Stimulated activated CD8-positive, alpha-beta memory T cell treated with anti-CD3 and anti-CD28 coated beads, Interleukin-7, amount 100 ng/mL, for 1 hour (primary cell): ENCODE measurements at places on chromosomes 7 and 10.

GRCh38 chr7:152115021-152115718, 89.7 kb downstream of the GALNT11 start:
- DNase-seq: no peak

GRCh38 chr7:2159176-2159520, 73.6 kb downstream of the MAD1L1 start:
- DNase-seq: no peak

GRCh38 chr7:142506601-142507000, 242.7 kb upstream of the PRSS1 start:
- DNase-seq: no peak

- no peak for DNase-seq
These were observed 159.2 kb downstream of the RGS10 start for GRCh38 chr10:119383174-119383856.

DNA sequence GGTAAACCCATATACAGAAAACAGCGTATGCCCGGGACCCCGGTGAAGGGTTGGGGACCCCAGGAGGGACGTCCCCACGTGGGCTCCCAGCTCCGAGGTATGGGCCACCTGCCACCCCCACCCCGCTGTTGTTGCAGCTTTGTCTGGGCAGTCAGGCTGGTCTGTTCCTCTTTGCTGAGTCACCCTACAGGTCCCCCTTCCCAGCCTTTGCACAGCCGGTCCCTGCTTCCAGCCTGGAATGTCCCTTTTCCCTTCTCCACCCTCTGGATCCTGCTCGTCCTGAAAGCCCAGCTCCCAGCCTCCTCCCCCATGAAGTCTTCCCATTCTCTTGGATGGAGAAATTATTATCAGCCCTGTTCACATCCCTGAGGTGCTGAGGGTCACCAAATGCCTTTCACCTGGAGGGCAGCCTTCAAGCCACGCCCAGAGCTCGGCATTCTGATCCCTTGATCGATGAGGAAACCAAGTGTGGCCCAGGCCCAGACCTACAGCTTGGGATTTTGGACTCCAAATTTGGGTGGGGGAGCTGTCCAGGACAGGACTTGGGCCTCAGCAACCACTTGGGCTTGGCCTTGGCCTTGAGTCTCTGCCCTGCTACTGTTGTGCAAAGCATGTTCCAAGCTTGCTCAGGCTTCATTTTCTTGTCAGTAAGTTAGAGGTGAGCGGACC, 2.6 kb downstream of the CLDN4 start:
- DNase-seq: no peak

DNA sequence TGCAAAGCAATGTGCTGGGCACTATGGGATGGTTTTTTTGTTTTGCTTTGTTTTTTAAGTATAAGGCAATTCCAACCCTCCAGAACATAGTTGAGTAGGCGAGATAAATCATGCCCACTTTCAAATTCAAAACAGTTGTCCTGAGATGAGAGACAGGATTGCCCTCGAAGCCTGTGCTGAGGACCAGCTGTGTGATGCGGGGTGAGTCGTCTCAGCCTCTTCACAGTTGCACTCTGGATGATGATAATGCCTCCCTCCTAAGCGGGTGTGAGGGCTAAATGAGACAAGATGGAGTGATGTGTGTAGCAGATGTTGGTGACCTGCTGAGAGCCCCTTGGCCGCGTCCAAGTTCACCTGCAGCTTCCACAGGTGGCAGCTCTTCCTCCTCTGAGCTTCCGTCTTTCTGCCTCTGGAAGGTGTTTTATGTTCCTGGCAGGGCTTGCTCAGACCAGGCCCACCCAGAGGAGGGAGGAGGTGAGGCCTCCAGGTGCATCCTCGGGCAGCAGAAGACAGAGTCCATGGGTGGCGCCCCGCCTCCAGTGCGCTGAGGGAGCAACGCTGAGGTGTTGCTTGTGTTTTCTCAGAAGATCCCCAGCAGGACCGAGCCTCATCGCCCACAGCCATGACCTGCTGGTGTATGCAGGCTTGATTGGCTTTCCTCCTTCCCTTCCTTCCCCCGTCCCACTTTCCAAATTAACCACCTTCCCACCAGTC, 30.6 kb downstream of the ECHDC3 start:
- no peak for DNase-seq

DNA sequence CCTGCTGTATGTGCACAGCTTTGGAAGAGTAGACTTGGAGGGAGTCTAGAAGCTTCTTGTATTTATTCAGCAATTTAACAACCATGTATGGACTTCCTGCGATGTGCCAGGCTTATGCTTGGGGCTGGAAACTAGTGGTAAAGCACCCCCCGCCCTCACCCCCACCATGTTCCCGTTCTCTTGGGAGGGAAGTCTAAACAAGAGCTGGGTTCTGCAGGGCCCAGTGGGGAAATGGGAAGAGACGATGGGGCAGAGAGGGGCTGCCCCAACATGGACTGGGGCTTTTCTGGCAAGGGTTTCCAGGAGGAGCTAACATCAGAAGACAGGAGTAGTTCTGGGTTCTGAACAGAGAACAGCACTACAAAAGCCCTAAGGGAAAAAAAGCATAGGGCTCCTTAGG, 8.0 kb downstream of the RASSF4 start:
- DNase-seq: no peak

GRCh38 chr7:79893991-79894390, 240.6 kb upstream of the GNAI1 start:
- no peak for DNase-seq

- no peak for DNase-seq
These were observed 74.8 kb upstream of the GPR37 start for GRCh38 chr7:124840435-124840834.

DNA sequence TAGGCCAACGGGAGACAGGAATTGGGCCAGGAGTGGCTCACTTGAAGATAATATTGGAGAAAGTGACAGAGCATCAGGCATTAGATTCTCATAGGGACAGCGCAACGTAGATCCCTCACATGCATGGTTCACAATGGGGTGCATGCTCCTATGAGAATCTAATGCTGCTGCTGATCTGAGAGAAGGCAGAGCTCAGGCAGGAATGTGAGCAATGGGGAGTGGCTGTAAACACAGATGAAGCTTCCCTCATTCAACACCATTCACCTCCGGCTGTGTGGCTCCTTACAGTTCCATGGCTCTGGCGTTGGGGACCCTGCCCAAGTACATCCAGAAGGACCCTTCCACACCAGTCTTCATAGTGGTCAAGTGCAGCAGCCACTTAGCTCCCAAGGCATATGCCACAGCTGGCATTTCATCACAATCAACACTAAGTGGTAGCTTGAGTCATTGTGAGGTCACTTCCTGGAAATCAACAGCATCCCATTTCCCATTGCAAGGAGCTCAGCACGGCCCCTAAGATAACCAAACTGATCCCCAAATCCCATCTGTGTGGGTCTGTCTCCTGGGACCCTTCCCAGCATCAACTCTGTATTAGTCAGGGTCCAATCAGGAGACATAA, 174.5 kb downstream of the TPST1 start:
- DNase-seq: no peak

GRCh38 chr7:101370836-101371235, 8.2 kb downstream of the COL26A1 start:
- no peak for DNase-seq

DNA sequence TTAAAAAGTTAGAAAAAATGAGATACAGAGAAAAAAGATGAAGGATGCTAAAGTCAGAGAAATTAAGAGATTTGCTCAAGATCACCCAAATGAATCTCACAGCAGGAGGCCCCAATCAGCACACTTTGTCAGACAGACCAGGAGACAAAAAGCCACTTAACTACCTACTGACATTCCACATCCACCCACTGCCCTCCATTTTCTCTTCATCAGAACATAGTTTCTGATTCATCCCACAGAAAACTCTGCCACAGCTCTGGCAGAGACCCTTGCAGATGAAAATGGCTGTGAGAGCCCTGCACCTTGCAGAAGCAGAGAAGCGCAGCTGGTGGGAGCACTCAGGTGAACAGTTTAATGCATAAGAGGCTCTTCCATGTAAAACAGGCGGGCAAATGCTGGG, 26.6 kb downstream of the DGKI start:
- no peak for DNase-seq

- DNase-seq: no peak
These were observed 87.2 kb upstream of the PLPP4 start for GRCh38 chr10:120369856-120370276.

DNA sequence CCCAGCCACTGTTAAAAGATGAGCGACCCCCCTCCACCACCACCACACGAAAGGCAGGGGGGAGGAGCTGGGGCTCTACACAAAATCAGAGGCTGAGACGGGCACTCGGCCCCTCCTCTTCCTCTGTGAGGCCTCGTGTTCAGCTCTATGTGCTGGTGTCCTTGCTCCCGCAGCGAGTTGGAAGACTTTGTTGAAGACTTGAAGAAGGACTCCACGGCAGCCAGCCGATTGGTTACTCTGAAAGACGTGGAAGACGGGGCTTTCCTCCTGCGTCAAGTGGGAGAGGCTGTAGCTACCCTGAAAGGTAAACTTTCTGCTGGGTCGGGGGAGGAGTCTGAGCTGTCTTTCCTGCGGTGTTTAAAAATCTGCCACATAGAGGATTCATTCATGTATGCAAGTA, 203.7 kb downstream of the ARHGAP21 start:
- DNase-seq: no peak

DNA sequence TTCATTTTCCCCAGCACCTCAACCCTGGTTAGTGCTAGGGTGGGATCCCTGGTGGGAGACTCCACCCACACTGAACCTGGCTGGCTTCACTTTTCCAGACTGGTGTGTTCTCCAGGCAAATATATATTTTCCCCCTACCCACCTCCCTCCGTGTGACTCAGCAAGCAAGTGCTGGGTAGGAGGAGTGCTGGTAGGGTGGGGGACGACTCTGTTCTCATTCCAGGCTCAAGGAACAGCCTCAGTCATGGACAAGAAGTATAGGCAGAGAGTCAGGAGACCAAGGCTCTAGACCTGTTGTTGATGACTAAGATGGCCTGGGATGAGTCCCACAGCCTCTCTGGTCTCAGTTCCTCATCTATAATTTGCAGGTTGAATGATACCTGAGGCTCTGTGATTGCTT, 328.1 kb downstream of the KCNMA1 start:
- DNase-seq: no peak

GRCh38 chr10:60114765-60115586, 208.6 kb upstream of the CCDC6 start:
- DNase-seq: no peak

DNA sequence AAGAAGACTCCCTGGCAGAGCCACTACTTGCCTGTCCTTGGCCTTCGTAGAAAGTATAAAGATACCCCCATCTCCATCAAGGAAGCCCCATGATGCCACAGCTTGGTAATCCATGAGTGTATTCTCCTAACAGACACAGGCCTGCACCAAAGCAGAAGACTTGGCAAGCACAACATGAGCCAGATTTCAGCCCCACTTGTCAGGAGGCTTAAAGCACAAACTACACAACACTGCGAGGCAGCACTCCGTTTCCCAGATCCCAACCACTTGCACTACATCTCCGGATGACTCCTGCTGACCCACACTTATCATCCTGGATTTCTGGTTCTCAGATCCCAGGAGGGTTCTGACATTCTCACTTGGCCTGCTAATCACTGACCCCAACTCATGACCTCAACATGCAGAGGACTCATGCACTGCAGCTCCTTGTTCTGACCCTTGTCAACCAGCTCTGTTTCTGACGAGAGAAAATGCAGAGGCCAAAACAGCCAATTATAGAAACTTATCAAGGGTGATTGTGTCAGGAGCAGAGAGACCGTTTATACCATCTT, 100.8 kb downstream of the RELN start:
- DNase-seq: no peak

DNA sequence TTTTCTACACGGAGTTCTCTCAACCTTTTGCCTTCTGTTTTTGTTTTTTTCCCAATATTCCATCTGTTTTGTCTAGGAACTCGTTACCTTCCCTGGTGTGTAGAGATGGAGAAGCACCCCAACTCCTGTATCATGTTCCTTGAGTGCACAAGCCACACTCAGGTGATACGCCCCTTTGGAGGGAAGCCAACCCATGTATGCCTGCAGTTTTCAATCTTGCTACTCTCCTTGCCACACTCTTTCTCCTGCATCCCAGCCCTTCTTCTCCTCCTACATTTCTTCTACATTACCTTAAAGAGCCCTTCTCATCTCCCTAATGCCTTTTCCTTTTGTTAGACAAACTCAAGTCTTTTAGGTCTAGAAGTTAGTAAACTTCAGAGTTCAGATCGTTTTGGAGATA, 10.2 kb upstream of the SP4 start:
- no peak for DNase-seq

GRCh38 chr7:36047091-36047658, 105.9 kb upstream of the EEPD1 start:
- DNase-seq: no peak

- no peak for DNase-seq
These were observed 266.6 kb downstream of the PARD3 start for GRCh38 chr10:34548466-34548865.

- no peak for DNase-seq
These were observed 128.2 kb downstream of the KCNMA1 start for GRCh38 chr10:77509391-77509790.

DNA sequence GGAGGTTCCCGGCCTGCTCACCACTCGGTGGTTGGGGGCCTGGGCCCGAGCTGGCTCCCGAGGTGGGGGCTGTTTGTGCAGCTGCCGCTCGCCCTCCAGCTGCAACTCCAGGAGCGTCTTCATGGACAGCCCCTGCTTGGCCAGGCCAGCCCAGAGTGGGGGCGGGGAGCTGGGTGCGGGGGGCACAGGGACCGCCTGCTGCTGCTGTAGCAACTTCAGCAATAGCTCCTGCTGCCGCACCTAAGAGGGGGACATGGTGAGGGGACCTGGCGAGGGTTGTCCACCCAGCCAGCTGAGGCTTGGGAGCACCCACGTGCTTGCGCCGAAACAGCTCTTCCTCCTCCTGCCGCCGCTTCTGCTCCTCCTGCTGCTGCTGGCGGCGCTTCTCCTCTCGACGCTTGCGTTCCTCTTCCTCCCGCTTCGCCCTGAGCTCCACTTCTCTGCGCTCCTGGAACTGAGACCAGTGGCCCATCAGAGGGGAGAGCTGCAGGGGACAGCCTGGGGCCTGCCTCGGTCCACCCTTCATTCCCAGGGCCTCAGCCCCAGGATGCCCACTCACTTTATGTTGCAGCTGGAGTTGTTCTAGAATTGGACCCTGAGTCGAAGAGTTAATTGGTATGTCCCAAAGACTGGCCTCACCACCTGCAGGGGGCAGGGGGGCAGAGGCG, 9.6 kb downstream of the GNB2 start:
- no peak for DNase-seq

- DNase-seq: no peak
These were observed 443.2 kb upstream of the SEMA3A start for GRCh38 chr7:84637568-84638338.

DNA sequence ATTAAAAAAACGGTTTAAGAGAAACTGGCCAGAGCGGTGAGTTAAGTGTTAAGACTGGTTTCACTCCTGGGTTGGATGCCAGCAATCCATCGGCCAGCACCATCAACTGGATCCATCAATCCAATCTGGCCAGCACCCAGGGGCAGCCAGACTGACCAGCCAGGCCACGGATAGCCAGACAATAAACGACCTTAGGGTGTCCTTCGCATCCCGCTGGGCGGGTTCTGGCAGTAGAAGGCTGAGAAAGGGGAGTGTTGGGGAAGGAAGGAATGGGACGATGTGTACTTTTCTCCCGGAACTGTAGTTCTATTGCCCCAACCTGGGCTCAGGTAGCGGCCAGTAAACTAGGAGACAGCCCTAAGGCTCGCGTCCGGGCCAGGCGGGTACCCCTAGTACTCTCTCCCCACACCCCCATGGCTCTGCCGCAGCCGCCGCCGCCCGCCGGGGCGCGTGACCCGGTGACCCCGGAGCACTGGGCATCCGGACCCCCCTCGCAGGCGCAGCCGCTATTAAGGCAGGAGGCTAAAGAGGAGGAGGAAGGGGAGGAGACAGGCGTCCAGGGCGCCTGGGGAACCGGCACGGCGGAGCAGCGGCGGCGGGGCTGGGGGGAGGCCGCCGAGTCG, at the start of gene CASD1:
Gene CASD1, plus strand, starts transcription at position 546 of the 623 bp plus-strand sequence. CDS start 276 bp downstream, outside the sequence.
- DNase-seq: peak; percentile 40

- no peak for DNase-seq
These were observed at the start of gene TNS3 for GRCh38 chr7:47581804-47582763. Gene TNS3, minus strand, starts transcription at chr7:47582111. Its CDS starts 142,475 bp downstream, at chr7:47439636.
